ENCODE measurements at places on chromosomes 7 and 10. TPM values are rescaled to one million over a fixed set of nuclear protein-coding genes. Genes with fewer than 3 reads are reported as not detected.
A peak's percentile ranks its signal among the peaks of the same experiment; 100 is the strongest.

DNA sequence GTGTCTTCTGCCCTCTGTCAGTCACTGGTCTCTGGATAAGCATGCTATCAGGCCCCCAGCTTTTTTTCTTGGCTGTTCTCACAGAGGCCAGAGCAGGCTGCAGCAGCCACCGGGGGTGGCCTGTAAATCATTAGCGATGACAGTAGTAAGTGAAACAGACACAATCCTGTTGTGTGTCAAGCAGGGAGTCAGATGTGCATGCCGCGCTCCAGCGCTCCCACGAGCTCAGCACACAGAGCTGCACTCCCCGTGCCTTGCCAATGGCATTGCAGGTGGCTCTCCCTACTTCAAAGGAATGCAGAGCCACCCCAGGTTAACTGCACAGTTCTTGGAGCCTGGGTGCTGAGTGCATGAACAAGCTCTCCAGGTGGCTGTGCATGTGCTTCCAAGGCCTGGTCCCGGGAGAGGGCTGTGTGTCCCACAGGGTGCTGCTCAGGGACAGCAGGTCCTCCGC is 226.1 kb downstream of the GLRX3 start:
- no peak for DNase-seq

DNA sequence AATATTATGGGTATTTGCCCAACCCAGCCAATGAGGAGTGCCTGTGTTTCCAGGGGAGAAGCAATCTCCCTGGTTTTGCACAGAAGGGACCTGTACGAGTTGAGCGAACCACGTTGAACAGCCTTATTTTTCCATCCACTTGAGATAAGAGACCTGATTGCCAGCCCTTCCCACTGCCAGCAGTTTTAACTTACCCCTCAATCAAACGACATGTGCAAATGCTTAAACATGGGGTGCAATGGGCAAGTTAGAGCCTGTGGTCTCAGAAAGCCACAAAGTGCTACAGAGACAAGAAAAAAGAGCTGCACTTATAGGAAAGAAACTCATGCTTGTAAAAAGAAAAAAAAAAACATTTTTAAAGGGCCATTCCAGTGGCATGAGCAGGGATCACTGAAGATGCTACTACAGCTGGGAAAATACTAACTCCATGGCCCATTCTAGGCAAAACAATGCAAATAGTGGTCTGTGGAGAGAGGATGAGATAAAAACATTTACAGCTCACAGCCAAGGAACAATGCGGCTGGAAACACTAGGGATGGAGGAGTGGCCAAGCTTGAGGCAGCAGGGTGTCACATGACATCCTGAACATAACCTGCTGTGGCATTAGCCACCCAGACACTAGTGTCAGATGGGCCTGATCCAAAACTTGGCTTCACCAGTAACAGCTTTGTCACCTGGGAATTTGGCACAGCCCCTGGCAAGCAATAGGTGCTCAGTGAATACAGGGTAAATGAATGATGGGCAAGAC is 162.8 kb downstream of the ELMO1 start:
- peak; percentile 12 for DNase-seq

DNA sequence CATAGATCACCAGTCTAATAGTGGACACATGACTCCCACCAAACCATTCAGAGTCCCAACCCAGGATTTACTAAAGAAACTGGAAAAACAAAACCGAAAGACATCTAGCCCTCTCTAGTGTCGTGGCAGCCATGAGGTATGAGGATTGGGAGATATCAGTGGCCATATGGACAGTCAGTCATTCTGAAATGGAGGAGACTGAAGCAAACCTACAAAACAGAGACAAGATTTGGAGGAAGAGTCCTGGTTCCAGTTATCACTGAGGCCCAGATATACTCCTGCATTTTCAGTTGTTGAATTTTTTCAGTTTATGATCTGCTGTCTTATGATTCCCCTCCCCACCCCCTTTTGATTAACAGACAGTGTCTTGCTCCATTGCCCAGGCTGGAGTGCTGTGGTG is 9.1 kb upstream of the RALA start:
- no peak for DNase-seq

- DNase-seq: no peak
Observed at GRCh38 chr10:98427011-98427515, 12.1 kb upstream of the PYROXD2 start.

DNA sequence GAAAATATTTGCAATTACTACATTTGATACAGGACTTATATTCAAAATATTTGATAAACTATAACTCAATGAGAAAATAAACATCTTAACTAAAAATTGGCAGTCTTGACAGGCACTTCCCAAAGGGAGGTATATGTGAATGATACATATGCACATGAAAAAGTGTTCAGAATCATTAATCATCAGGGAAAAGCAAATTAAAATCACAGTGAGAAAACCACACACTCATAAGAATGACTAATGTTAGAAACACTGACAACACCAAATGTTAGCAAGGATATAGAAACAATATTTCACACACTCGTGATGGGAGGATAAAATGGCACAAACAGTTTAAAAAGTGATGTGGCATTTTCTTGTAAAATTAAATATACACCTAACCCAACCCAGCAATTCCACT is 4.1 kb upstream of the VPS26A start:
- DNase-seq: no peak

The AGFG2 gene
- 11.0 TPM for polyA plus RNA-seq

The MRC1 gene
- not detected for polyA plus RNA-seq

The FANK1 gene
- polyA plus RNA-seq: 0.23 TPM

The DDC gene
- polyA plus RNA-seq: not detected

The OR6B1 gene
- polyA plus RNA-seq: not detected

The SUV39H2 gene
- 0.73 TPM for polyA plus RNA-seq
